Umbilical cord (tissue), 2 donors: ENCODE measurements at places on chromosomes 1 and 21. TPM values are rescaled to one million over a fixed set of nuclear protein-coding genes. Genes with fewer than 3 reads are reported as not detected.

DNA sequence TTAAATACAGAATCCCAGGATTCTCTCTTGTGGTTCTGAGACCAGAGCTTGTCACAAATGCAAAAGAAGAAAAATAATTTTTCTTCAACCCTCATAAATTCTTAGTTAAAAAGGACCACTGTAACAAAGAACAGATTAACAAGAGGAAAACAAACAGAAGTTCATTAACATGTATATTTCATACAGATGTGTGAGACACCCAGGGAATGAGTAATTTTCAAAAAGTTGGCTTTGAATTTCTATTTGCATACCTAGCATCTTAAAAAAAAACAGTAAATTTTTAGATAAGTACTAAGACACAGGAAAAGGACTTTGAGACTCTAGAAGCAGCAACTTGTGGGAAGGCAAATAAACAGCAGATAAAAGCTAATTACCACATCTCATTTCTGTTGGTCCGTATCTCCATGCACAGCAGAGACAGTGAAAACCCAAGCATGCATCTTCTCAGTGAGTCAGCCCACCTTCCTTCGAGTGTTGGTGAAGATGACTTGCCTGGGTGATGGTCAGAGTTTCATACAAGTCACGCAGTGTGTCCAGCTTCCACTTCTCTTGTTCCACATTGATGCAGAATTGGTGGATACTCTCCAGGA lies 399.9 kb upstream of the ADAMTS5 start:
- no peak for DNase-seq

DNA sequence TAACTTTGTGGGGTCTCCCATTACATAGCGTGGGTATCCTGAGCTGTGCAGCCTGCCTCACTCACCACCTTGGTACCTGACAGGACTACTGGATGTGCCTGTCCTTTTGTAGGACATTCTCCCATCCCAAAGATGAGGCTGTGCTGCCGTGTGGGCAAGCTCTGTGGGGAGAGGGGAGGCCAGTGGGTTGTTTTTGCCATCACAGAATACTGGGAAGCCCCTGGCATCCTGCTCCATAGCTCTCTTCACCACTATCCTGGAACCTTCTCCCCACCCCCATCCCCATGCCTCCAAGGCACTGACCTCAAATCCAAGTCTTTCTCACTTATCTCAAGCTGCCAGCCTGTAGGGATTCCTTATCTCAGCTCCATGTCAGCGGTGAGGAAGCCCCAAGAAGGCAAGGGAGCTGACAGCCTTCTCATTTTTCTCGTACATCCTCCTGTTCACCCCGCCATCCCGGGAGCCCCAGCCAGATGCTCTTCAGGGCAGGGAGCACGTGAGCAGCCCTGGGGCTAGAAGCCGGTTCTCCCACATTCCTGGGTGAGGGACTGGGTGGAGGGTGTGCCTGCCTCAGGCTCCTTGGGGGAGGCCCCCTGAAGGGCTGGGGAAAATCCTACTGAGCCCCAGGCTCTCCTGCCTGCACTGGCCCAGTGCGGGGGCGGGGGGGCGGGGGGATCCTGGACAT lies 2.4 kb upstream of the ELF3 start:
- DNase-seq: peak; percentile 92

- DNase-seq: peak; percentile 14
Measured at GRCh38 chr1:173507205-173507846, 30.2 kb downstream of the PRDX6 start.

DNA sequence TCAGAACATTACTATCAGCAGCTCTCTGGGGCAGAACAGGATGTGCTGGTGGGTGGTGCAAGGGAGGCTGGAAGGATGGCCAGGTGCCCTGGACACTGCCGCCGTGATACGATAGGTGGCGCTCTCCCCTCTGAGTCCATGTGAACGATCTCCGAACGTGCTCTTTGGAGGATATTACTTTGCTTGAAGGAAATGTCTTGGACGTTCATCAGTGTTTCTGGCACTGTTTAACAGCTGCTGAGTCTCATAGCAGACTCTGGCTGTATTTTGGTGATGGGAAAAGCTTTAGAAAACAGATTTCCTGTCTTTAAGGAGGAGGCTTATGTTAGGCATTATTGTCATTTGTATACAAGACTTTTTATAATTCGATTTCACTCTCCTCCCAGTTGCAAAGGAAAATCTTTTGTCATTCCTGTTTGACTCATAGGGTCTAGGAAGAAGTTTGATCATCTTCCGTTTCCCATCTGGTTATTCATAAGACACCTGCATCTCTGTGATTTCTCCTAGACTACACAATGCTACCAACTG lies 386.2 kb upstream of the ADGRL2 start:
- DNase-seq: peak; percentile 79

GRCh38 chr1:111599781-111600693 lies 19.6 kb upstream of the RAP1A start:
- no peak for DNase-seq

- peak; percentile 45 for DNase-seq
Measured at GRCh38 chr1:94661431-94661932, 119.9 kb upstream of the F3 start.

The KRTAP19-1 gene
- not detected for total RNA-seq

- peak; percentile 44 for DNase-seq
Measured at GRCh38 chr1:115911294-115911693, 65.0 kb upstream of the SLC22A15 start.

- DNase-seq: no peak
Measured at GRCh38 chr1:54608566-54609230, 14.6 kb downstream of the FAM151A start.

The OVAAL gene
- total RNA-seq: 0.96 TPM

DNA sequence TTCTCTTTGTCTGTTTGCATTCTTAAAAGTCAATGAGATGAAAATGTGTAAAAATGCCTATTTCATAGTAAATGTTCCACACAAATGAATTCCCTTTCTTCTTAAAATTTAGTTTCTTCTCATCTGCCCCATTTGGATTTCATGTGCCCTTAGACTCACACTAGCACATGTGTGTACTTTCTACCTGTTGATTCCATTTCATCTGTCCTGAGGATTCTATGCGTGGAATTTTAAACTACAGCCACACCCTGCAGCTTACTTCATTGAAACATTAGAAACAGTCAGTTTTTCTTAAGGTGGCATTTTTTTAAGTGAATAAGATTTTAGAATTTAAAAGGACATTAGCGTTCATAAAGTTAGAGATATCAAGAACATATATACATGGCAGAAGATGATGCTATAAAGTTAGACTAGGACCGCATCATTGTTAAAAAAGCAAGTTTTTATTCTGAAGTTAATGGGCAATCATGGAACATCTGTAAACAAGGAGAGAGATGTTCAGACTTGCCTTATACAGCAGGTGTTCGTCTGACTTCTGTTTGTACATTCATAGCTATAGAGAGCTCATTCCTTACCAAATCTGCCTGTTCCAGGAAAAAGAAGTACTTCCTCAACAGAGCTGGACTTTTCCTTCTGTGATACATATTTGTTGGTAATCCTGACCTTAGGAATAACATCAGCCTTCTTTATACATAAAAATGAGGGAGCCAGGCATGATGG lies 3.9 kb upstream of the TUT4 start:
- DNase-seq: peak; percentile 8

- peak; percentile 58 for DNase-seq
Measured at GRCh38 chr1:109959974-109960744, 24.4 kb upstream of the AHCYL1 start.

GRCh38 chr1:46612937-46613660 lies 3.5 kb downstream of the MOB3C start:
- DNase-seq: no peak

DNA sequence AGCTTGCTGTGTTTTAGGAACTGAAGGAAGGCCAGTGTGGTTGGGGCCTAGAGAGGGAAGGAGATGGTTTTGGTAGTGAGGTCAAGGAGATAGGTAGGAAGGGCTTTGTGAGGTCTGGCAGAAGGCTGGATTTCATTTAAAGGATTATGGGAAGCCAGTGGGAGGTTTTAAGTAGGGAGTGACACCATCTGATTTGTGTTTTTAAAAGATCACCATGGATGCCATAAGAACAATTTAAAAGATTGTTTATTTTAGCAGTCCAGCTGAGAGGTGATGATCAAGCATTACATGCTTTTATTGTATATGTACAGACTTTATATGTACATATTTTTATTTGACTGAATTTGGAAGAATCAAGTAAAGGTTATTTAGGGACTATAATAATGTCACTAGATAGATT lies 26.4 kb downstream of the RGL1 start:
- no peak for DNase-seq

GRCh38 chr1:160459687-160460086 lies 59.3 kb downstream of the VANGL2 start:
- DNase-seq: no peak

GRCh38 chr1:203996126-203996525 lies 76.8 kb upstream of the SOX13 start:
- DNase-seq: no peak

DNA sequence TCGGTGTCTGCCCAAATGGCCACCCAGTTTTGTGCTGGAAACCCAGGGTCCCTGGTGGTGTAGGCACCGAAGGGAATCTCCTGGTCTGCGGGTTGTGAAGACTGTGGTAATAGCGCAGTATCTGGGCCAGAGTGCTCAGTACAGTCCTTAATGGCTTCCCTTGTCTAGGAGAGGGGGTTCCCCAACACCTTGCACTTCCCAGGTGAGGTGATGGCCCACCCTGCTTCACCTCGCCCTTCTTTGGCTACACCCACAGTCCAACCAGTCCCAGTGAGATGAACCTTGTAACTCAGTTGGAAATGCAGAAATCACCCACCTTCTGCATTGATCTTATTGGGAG lies 402.4 kb downstream of the SRGAP2C start:
- DNase-seq: no peak

- peak; percentile 87 for DNase-seq
Measured at GRCh38 chr1:151728151-151729054, 7.1 kb downstream of the RIIAD1 start.

The TEX38 gene
- 4.3 TPM for total RNA-seq

DNA sequence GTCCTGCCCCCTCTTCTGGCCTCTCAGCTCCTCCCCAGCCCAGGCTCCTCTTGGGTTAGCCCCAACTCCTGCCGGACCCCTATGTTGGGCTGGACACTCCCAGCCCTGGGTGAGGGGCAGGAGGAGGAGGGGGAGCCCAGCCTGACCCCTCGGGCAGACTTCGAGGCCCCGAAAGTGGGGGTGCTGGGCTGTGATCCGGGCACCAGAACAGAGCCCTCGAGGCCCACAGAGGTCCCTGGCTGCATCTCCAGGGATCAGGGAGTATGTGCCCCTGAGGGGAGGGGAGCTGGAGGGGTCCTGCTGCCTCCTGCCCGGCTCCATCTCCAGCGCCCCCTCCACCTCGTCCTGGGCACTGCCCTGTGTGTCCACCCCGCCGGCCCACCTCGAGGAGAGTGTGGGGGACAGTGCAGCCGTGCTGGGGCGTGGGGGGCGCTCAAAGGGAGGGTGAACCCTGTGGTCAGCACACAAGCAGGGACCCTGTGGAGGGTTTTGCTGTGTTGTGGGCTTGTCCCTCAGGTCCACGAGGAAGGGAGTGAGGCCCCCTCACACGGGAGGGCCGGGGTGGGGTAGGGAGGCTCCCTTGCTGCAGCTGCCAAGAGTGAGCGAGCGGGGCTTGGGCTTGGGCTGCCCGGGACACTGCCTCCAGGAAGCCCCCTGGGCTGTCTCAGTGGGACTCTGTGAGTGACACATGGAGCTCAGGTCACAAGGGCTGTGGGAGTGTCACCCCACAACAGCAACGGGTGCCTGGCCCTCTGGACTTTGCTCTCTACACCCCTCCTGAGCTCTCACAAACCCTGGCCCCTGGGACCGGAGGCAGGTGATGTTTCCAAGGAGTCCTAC lies 54.4 kb downstream of the COL18A1 start:
- DNase-seq: no peak

DNA sequence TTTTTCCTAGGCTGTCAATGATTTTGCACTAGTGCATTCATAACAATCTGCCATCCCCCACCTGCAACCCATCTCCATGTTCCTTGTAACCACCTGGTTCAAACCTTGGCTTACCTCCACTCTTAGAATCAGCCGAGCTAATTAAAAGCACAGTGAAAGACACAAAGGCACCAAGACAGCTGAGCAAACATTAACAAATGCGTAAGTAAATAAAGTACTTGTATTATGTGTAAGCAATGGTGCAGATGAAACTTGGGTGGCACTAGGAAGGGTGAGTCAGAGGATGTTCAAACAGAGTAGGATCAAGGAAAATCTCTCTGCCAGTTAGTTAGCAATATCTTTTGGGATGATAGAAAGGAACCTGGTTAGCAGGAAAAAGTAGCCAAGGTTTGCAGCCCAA lies 5.1 kb upstream of the FOXJ3 start:
- DNase-seq: no peak

DNA sequence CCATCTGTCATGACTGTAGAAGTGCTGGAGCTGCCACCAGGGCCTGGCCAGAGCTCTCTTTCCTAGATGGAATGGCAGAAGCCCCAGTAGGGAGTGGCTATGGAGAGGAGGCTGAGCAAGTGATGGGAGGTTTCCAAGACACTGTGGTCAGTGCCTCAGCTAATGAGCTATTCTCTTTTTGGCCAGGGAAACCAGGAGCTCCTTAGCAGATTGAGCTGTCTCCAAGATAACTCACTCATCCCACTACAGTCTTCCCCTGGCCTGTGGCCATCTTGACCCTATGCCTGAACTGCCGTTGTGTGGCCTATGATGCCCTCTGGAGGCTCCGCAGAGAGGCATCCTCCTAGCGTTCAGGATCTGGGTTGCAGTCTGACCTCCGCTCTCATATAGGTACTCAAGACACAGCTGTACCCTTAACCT lies 60.5 kb downstream of the ERI3 start:
- peak; percentile 47 for DNase-seq
